ENCODE measurements at places on chromosomes 4 and X.

GRCh38 chr4:101556842-101557241 is 209.5 kb upstream of the PPP3CA start:
- no peak for DNase-seq

DNA sequence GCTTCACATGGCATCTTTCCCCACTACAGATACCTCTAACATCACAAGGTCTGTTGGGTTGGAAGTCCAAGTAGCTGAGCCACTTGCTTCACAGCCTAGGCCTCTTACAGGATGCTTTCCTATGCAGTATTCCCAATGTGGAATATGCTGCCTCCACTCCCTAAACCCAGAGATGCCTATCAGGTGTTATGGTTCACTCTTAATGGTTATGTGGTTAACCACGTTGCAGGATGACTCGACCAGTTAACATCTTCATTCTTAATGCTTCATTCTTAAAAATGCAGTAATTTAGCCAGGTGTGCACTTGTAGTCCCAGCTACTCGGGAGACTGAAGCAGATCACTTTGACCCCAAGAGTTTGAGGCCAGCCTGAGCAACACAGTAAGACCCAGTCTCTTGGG is 24.2 kb downstream of the HAUS3 start:
- DNase-seq: no peak

GRCh38 chrX:41025926-41026701 is 59.1 kb upstream of the USP9X start:
- no peak for DNase-seq

- no peak for DNase-seq
Observed at GRCh38 chrX:45240301-45240700, 39.6 kb upstream of the DIPK2B start.

DNA sequence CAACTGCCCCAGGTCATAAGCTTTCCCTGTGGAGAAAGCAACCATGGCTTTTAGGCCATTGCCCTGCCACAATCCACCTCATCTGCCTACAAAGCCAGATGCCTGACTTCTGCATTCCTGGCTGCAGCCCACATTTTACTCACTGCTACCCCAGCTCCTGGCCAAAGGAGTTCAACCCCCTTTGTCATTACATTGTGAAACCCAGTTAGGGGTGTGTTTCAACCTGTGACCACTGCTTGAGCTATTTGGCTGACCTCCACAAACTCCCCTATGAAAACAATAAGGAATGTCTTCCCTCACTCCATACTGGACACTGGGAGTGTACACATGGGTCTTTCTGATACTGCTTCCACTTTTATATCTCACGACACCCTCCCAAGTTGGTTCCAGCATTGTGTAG is 589.2 kb downstream of the SH3BGRL start:
- DNase-seq: no peak

DNA sequence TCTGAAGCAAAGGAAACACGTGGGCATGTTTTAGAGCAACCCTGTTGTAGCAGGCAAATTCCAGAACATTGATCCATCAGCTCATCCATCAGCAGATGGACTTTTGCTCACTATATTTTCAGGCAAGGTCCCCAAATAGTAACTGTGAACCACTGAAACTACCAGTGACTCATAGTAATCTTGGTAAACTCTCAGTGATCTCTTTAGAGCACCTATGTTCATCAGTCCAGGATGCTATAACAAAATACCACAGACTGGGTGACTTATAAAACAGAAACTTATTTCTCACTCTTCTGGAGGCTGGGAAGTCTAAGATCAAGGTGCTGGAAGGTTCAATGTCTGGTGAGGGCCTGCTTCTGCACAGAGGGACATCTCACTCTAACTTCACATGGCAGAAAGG is 28.9 kb upstream of the BTC start:
- DNase-seq: no peak

GRCh38 chrX:45198706-45199105 is 2.0 kb downstream of the DIPK2B start:
- no peak for DNase-seq

DNA sequence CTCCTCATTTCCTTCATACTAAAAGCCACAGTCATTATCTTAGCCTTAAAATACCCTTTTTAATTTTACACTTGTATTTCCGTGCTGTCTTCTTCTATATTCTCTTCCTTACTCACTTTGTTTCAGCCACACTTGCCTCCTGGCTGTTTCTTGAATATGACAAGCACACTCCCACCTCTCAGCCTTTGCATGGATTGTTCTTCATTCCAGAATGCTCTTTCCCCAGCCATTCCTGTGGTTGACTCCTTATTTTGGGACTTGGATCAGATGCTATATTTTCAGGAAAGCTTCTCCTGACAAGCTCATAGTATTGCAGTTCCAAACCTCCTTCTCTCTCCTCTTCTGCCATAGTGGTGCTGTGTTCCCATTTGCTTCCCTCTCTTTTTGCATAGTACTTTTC is 291.3 kb downstream of the PDHA2 start:
- no peak for DNase-seq

- no peak for DNase-seq
Observed at GRCh38 chrX:9907645-9908387, 59.3 kb upstream of the CLDN34 start.

Measured in stimulated activated CD4-positive, alpha-beta T cell treated with anti-CD3 and anti-CD28 coated beads, Interleukin-4, amount 100 ng/mL, for 48 hours (primary cell).